ENCODE measurements at places on chromosomes 7 and 10.
A peak's percentile ranks its signal among the peaks of the same experiment; 100 is the strongest.

- no peak for DNase-seq
Observed at GRCh38 chr7:131586259-131586658, 29.8 kb upstream of the PODXL start.

GRCh38 chr7:63067897-63068585 is 930.6 kb upstream of the ZNF722 start:
- DNase-seq = no peak

DNA sequence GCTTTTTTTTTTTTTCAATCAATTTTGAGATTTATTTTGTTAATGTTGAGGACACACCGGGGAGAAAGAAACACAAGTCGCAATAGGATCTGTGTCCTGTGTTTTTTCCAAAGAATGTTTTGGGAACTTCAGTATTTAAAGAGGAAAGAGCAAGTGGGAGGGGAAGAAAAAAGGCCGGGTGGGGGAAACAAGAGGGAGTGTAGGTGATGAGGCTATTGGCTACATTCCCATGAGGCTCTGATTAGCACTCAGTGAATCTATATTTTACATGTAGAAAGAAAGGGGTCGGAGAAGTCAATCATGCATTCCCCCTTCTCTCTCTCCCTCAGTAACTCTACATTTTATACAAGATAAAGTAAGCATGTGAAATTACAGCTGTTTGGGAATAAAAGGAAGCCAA is 4.1 kb downstream of the ZNF680 start:
- no peak for DNase-seq

DNA sequence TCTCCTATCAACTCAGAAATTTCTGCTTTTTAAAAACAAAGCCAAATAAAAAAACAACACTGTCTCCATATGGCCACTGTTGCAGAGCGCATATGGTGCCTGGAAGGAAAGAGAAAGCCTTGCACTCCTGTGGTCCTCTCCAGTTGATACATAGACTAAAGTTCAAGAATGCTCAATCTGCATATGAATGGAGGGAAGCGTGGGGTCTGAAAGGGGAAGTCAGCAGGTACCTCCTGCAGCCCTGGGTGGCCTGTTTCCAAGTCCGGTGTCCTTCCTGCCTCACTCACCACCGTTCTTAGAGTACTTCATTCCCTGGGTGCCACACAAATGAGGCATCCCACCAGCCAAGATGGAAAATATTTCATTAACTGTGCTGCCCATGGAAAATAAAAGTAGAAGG is 138.3 kb upstream of the PALS2 start:
- DNase-seq = no peak

DNA sequence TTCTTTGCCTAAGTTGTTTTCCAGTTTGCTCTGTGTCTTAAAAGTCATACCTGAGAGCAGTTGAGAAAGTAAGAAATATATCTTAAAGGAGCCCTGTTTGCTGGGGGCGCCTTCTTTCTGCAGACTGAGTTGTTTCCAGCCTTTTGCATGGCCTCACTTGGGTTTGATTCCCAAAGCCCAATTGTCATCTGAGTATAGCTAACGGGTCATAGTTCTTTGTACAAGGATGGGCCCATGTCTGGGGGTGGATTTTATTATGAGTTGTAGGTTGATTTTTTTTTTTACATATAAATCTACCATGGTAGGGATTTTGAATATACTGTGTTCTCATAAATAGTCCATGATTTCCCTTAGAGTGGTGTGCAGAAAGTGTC is 318.7 kb upstream of the LRGUK start:
- DNase-seq = no peak

- DNase-seq = peak; percentile 36
Observed at GRCh38 chr7:100127866-100128636, 1.3 kb downstream of the MBLAC1 start.

DNA sequence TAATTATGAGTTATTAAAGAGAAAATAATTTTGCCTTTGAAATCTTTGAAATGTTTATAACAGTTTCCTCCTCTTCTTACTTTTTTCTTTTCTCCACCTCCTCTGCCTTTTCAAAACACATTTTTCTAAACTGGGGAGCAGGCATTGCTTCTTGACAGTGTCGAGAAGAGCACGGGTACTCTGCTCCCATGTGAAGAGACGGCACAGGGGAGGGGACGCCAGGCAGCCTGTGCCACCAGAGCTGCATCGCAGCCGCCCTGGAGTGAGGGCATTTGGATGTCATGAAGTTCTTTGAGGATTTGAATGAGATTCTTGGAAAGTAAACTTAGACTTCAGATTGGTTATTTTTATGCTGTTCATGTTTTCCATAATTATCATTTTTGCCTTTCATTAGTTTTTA is 149.7 kb downstream of the ACTR3B start:
- no peak for DNase-seq

GRCh38 chr10:62769574-62770242 is 34.8 kb upstream of the ADO start:
- no peak for DNase-seq

GRCh38 chr7:104825099-104825498 is 188.9 kb upstream of the KMT2E start:
- no peak for DNase-seq

- no peak for DNase-seq
Observed at GRCh38 chr7:34064519-34065158, 159.3 kb downstream of the BMPER start.

DNA sequence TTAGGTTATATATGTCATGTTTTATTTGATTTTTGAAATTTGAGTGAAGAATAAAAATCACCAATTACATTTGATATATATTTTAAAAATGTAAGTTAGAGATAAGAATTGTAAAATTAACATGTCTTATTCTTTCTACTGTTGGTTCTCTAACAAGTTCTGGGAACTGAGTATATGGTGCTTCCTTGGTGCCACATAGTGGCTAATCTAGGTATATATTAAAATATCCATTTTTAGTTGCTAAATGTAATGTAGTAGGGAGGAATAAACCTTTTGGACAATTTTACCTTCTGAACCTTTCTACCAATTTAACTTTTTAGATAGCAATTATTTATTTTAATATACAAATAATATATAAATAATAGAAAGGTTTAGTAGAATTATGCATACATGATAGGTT is 17.5 kb downstream of the CFAP69 start:
- DNase-seq = no peak

DNA sequence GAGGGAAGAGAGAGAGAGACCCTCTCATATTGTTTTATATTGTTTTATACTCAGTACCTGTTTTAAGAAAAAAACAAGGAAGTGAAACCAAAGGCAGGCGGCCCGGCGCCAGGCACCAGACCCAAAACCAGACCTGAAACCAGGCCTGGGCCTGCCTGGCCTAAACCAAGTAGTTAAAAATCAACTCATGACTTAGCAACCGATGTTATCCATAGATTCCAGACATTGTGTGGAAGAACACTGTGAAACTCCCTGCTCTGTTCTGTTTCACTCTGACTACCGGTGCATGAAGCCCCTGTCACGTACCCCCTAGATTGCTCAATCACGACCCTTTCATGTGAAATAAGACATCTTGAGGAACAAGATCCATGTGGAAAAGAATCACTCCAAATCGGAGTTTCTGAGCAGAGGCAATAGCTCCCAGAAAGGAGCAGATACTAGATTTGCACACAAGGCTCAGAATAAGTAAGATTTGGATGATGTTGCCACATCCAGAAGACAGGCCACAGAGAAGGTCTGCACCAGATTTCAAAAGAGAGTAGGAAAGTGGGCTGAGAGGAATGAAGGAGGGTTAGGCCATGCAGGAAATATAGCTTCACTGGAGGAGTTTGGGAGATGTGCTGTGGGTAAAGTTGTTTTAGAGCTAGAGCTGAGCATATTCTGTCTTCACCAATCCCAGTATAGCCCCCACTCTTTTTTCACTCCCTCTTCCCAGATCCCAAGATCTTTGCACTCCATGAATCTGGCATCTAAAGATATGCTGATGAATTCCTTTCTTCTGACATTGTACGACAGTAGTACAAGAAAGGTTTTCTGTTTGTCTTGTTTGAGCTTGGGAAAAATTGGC is 8.8 kb upstream of the ZNF248 start:
- no peak for DNase-seq

GRCh38 chr10:123561141-123561440 is 105.1 kb upstream of the GPR26 start:
- no peak for DNase-seq

DNA sequence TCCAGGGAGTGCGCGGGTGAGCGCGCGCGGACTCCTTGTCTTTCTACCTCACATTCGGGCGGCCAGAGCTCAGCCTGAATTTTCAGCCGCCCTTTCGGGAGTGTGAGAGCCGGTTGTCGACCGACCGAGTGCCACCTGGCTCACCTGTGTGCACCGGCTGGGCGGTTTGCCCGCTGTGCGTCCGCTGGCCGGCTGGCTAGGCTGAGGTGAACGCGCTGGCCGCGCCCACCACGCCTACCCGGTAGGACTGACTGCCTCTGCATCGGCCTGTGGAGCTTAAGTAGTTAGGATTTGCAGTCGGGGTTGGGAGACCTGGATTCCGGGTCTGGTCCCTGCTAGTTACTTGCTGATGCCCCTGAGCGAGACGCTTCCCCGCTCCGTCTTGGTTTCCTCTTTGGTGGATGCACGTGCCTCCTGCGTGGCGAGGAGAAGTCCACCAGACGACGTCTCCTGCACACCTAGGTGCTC is 553 bp downstream of the TSPAN15 start:
- DNase-seq = no peak

- DNase-seq = no peak
Observed at GRCh38 chr10:101158459-101159058, 27.5 kb downstream of the TLX1 start.

- peak; percentile 22 for DNase-seq
Observed at GRCh38 chr7:19939746-19940145, 166.3 kb upstream of the TMEM196 start.

DNA sequence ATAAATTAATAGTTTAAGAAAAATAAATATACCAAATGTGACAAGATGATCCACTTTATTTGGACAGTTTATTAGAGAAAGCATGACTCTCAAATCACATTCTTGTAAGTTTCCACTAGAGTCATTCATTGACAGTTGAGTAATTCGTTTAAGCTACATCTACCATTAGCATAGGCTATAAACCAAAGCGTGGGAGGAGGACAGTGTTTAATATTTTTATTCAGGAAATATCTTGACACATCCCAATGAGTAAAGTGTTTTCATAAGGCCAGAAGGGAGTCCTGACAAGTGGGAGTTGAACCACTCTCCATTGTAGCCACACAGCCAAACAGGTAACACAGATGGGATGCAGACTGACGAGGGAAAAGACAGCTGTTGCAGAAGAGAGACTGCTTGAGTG is 386.5 kb upstream of the SEMA3D start:
- no peak for DNase-seq

GRCh38 chr7:27188386-27189294 is 3.6 kb upstream of the HOXA11 start:
- DNase-seq = no peak

- DNase-seq = no peak
Observed at GRCh38 chr10:23174074-23174976, 17.8 kb upstream of the PTF1A start.

DNA sequence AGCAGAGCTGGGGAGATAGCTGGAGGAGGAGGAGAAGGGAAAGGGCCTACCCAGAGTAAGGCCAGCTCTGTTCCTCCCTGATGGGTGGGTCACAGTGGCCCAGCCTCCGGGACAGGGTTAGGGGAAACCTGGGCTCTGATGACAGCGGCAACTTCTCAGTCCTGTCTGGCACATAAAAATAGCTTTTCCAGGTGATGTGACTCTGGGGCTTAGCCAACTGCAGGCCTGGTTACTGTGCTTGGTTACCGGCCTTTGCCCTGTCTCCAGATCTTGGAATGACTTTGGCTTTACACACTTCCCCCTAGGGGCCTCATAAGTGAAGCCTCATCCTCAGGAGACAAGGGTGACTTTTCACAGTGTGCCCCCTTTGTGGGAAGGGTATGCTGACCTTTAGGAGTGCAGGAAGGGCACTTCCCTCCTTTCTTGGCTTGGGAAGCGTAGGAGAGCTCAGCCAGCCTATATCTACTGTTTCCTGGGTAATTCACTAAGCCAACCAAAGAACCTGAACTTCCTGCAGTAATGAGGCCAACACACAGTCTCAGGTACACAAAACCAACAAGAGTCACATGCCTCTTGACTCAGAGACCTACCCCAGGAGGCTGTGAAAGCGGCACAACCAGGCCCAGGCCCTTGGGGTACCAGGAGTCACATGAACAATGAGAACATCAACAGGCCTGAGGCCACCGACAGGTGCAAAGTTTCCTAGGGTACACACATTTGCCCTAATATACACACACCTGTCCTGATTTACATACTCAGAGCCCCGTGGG is 11.7 kb upstream of the HILPDA start:
- DNase-seq = no peak

- DNase-seq = no peak
Observed at GRCh38 chr7:157717211-157718174, 380.7 kb downstream of the DNAJB6 start.

DNA sequence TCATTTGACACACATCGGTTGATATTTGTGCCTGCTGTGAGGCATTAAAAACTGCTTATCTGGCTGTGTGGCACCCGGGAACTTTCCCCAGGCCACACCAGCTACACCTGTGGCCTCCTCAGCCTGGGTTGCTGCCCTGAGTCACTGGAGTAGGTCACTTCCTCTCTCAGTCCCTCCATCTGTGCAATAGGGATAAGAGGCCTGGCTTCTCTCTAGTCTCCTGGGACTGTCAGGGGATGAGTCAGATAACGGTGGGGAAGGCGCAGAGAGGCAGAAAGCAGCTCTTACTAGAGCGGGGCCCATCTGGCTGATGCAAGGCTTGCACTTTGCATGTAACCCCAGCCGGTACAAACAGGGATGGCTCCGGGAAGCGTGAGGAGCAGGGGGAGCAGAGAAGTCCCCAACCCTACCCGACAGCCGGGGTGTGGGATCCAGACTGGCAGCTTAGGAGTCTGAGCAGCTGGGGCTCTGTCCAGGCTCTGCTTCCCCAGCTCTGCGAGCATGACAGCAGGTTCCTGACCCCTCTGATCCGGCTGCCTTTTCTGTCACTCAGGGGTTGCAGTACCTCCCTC is 34.0 kb downstream of the DNAJB12 start:
- peak; percentile 97 for DNase-seq

DNA sequence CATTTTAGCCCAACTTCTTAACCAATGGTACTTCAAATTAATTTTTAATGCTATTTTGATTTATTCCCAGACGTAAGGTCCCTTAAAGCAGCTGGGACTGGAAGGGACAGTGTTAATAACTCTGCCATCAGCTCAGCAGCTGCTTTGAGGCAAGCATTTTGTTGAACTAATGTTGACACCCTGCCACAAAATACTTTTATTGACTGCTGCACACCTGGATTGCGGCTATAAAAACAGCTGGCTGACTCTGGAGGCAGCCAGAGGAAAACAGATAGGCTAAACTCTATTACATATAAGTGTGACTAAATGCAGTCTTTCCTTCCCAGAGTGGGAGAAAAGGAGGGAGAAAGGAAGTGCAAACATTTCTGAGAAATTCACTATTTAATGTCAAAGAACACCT is 77.6 kb downstream of the ETV1 start:
- DNase-seq = no peak

DNA sequence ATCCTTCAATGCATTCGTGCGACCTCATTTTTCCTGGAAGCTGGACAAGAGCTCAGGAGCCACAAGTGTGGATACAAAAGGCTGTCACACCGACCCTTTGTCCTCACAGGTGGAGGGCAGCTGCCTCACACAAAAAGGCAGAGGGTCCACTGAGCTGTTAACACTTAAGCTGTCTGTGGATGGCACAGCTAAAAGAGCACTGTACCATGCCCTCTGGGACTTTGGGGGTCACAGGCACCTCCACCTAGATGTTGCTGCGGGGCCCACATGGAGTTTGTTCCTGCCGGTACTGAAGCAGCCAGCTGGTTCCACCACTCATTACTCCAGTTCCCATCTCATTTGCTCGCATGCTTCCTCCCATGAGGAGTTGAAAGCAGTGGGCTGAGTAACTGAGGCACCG is 57.0 kb downstream of the STRA8 start:
- no peak for DNase-seq

- DNase-seq = no peak
Observed at GRCh38 chr10:121556918-121557573, 41.2 kb downstream of the FGFR2 start.

GRCh38 chr10:91032611-91033206 is 111.8 kb upstream of the ANKRD1 start:
- DNase-seq = no peak

Measured in hepatic stellate cell (primary cell).